ENCODE measurements at places on chromosomes 16 and 17. TPM values are rescaled to one million over a fixed set of nuclear protein-coding genes. Genes with fewer than 3 reads are reported as not detected.

Gene TOX3
- total RNA-seq: not detected

Gene KRT14
- total RNA-seq: not detected

Gene ANKS4B
- total RNA-seq: not detected

Gene TRIM72
- total RNA-seq: 0.14 TPM

Gene CDH5
- 47.0 TPM for total RNA-seq

Gene PRR15L
- not detected for total RNA-seq

Gene DVL2
- total RNA-seq: 20.8 TPM
